ENCODE measurements at places on chromosomes 7 and 10.

GRCh38 chr7:112759905-112760304 lies 30.3 kb downstream of the TMEM168 start:
- no peak for DNase-seq

- DNase-seq = no peak
These were observed 332.0 kb upstream of the FZD1 start for GRCh38 chr7:90931986-90932916.

DNA sequence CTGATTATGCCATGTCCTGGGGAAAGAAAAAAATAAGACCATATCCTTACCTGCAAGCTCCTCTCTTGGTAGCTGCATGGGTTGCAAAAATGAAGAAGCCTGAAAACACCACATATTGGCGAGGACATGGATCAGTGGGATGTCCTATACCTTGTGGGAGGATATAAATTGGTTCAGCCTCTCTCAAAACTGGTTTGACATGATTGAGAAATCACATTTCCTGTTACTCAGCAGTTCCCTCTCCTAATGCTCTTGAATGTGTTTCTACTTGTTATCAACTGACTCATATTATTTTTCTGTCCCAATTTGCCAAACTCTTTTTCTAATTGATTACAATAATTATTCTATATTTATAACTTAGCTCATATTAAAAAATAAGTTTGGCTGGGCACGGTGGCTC lies 380.2 kb downstream of the EXOC4 start:
- peak; percentile 60 for DNase-seq

GRCh38 chr10:314871-315270 lies 179.6 kb downstream of the ZMYND11 start:
- no peak for DNase-seq

- DNase-seq = no peak
These were observed 45.4 kb downstream of the CPVL start for GRCh38 chr7:29100924-29101323.

DNA sequence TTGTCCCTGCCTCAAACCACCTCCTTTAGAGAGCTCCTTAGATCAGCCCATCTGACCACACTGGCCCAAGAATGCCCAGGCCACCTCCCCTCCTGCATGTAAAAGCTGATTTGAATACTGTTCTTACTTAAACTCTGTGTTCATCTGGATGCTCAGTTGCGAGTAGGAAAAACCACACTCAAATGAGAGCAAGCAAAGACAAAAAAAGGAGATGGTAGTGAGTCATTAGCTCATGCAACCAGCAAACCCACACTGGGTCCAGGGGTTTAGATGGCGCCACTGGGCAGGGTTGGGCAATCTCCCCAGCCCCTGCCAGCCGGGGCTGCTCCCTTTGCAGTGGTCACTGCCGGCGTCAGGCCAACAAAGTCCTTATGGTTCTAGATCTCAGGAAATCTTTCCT lies 32.7 kb downstream of the TSPAN15 start:
- DNase-seq = no peak

All from HT-29 (cell line).